Kidney tubule cell (primary cell): ENCODE measurements at places on chromosomes 5 and 9.

- DNase-seq = no peak
Observed at GRCh38 chr5:120436996-120437395, 27.1 kb upstream of the PRR16 start.

GRCh38 chr9:21579247-21579671 is 97.1 kb upstream of the IFNE start:
- DNase-seq = peak; percentile 21

DNA sequence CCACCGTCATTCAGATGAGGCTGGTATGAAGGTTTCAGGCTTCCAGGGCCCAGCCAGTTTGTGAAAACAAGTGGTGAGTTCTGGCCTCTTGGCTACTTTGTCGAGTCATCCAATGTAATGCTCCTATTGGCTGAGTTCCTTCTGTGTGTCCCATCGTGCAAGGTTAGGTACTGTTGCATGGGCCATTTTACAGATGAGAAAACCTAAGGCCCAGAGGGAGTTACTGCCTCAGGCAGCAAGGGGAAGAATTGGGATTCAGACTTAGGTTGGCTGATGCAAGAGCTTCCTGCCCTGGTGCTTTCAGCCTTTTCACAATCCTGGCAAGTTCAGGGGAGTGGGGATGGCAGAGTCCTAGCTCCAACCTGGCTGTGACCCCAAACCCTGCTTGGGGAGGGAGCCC is 17.4 kb upstream of the PITX1 start:
- DNase-seq = no peak

- no peak for DNase-seq
Observed at GRCh38 chr5:88691945-88692868, 190.8 kb downstream of the MEF2C start.

GRCh38 chr9:121883281-121884056 is 209.6 kb downstream of the TTLL11 start:
- peak; percentile 75 for DNase-seq

DNA sequence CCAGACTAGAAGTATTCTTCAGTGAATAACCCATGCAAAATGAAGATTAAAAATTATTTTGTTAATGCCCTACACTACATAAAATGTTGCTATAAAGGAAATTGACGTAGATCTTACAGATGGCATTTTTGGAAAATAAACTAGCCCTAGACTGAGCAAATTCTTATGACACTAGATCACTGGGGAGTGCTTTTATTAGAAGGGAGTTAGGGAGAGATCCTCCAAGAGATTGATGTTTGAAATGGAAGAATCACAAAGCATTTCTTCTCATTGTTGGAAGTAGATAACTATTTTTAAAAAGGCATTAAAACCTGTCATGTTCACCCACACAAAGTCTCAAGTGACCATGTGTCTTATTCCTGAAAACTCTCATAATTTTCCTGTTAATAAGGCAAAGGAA is 351.1 kb upstream of the TLE4 start:
- no peak for DNase-seq

DNA sequence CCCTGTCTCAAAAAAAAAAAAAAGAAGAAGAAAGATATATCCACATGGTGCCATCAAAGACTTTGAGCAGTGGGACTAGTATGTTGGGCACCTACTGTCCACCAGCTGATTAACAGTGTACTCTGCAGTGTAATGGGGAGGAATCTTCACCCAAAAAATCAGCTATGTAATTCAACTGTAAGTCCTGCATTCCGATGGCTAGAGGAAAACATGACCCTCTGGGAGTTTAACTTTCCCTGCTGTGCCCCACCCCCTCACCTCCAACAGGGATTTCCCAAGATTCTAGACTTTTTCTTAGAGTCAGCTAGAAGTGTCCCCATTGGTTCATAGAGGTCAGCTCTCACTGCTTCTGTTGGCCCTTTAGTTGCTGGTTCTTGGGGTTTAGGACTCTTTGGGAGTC is 221.2 kb upstream of the CLINT1 start:
- DNase-seq = no peak

DNA sequence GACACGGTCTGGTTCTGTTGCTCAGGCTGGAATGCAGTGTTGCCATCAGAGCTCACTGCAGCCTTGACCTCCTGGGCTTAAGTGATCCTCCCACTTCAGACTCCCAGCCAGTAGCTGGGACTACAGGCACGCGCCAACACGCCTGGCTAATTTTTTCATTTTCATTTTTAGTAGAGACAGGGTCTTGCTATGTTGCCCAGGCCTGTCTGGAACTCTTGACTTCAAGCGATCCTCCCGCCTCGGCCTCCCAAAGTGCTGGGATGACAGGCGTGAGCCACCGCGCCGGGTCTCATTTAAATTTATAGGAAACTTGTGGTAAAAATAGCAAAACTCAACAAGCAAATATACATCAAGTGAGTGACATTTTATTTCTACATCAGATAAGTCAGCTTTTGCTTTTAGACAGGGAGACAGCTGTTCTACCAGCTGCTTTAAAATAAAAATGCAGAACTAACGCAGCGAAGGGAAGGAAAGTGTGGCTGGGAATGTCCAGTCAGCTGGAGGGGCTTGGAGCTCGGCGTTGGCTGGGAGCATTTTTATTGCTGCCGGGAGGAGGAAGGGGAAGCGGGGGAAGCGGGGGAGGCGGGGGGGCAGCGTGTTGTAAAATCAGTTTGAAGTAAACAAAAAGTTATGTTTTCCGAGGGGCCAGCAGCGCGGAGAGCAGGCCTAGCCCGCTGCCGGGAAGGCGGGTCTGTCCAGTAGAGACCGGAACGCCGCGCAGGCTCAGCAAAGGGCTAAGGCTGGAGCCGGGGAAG is 707 bp upstream of the ZFYVE16 start:
- DNase-seq = peak; percentile 19

- DNase-seq = no peak
Observed at GRCh38 chr9:592225-592624, 249.3 kb upstream of the DMRT1 start.

- peak; percentile 53 for DNase-seq
Observed at GRCh38 chr5:16013334-16014065, 166.1 kb downstream of the MARCHF11 start.

GRCh38 chr9:134390537-134390936 is 64.3 kb downstream of the RXRA start:
- DNase-seq = no peak

GRCh38 chr5:157486861-157487260 is 26.8 kb downstream of the NIPAL4 start:
- no peak for DNase-seq

- DNase-seq = no peak
Observed at GRCh38 chr5:87885758-87886157, 382.9 kb downstream of the TMEM161B start.

DNA sequence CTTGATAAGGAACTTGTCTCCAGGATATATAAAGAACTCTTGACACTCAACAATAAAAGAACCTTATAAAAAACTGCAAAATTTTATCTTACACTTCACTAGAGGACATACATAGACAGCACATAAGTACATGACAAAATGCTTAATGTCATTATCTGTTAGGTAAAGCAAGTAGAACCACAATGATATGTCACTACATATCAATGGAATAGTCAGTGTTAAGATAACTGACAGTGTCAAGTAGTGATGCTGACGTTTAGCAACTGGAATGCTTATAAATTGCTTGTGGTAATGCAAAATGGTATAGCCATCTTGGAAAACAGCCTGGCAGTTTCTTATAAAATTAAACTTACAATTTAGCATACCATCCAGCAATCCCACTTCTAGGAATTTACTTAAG is 314.1 kb downstream of the KDM4C start:
- DNase-seq = no peak

DNA sequence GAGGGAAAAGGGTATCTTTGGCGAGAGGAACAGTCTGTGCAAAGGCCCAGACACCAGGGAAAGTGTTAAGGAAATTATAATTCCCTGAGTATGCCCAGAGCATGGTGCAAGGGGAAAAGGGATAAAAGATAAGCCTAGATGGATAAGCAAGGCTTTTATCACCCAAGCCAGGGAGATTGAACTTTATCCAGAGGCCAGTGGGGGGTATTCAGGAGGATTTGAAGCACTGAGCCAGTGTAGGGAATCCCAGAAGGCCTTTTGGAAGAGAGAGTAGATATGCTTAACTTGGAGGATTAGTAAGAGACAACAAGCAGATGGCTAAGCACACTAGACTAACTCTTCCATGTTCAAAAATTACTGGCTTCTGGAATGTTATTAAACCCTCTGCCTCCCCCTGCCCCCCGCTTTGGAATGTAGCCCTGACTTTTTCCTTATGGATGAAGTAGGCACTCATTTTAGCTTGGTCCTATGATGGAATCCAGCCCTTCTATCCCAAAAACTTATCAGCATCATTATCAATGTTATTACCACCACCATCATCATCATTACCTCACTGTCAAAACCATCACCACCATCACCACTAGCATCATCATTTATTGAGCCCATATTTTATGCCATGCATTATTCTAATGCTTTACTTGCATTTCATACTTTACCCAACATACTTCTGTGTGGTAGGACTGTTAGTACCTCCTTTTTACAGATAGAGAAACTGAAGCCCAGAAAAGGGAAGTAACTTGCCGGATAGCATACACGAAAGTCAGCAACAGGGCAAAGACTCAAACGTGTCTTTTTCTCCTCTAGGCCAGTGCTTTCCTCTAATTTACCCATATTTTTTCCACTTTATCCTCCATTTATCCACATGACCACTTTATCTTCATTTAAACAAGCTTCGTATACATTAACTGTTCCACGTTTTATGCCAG is 237.0 kb downstream of the PAPPA start:
- no peak for DNase-seq

DNA sequence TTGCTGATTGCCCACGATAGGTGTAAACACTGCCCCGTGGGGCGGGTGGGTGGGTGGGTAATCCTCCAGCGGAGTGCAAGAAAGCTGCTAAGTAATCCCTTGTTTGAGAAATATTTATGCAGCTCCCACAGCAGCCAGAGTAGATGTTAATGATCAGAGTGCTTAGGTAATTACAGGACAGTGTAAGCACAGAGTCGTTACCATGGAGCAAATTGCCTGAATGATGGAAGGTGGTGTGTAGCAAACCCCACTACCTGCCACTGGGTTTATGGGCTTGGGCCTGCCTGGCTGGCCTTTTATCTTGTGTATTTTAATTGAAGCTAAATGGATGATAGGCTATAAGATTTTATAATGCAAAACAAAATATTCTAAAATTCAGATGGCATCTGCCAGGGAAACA is 110.0 kb downstream of the COL5A1 start:
- DNase-seq = no peak

DNA sequence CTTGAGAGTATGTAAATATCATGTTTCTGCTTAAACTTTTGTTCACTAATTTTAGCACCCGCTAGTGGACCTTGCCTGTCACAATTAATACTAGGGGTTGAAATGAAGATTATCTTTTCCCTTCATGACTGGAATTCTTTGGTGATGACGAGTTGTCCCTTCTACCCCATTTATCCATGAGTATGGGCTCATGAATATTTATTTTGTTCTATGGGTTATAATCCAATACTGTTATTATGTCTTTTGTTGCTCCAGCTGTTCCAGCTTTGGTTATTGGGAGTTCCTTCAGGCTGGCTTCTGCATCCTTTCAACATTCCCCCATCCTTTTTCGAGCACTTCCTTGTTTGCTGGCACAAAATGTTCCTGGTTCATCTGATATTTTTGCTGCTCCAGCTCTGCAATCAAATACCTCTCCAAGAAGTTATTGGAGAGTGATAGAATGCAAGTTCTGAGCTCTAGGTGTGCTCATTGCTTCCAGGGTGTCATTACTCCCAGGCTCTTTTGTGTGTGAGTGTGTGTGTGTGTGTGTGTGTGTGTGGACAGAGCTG is 19.7 kb upstream of the ARHGEF28 start:
- no peak for DNase-seq

DNA sequence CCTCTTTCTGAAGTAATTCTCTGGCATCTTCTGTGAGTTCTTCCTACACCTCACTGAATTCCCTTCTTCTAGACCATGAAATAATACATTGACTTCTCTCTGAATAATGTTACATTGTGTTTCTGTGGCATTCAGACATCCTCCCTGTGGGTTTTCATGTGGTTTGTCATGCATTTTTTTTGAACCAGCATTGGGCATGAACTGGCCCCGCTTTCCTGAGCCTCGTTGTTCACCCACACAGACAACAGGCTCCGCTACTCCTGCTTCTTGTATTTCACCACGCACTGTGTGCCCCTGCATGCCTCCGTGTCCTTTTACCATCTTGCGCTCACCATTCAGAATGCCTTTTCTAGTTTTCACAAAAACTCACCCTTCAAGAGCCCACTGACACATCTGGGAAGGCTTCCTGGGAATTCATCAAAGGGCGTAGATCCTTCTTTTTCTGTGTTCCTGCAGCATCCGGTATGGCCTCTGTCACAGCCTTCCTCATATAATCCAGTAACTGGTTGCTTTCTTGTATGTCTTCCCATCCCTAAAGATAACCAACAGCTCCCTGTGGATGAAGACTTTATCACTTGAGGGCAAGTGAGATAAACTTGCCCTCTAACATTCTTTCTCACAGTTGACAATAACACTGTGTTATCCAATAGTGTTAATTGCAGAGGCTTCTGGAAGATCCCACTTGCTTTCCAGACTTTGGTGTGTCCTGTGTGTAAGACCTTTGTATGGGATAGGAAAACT is 51.5 kb upstream of the ADAMTSL1 start:
- peak; percentile 40 for DNase-seq

GRCh38 chr5:13322769-13323168 is 621.7 kb downstream of the DNAH5 start:
- DNase-seq = no peak

DNA sequence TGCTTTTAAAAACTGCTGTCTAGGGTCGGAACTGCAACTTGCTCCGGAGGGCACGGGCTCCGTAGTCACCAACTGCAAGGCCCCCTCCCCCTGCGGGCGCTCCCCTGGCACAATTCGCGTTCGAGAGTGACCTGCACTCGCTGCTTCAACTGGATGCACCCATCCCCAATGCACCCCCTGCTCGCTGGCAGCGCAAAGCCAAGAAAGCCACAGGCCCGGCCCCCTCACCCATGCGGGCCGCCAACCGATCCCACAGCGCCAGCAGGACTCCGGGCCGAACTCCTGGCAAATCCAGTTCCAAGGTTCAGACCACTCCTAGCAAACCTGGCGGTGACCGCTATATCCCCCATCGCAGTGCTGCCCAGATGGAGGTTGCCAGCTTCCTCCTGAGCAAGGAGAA is 64.2 kb upstream of the GAS1 start:
- DNase-seq = no peak

DNA sequence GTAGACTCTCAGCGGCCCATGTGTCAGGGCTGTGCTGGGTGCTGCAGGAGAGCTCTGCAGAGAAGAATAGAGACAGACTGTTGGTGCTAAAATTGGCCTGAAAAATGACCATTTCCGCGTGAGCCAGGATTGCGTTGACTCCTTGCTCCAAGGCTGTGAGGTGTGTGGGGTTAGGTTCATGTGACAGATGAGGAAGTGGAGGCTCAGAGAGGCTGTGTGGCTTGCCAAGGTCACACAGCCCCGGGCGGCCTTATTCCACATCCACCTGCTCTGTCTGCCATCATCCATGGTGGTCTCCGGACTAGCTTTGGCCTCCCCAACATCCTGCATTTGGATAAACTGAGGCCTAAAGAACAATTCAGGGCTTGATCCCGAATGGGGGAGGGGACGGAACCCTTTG is 15.2 kb downstream of the NEK6 start:
- no peak for DNase-seq

GRCh38 chr5:146109379-146109778 is 4.0 kb upstream of the PLAC8L1 start:
- DNase-seq = no peak
